Thoracic aorta (tissue), 2 donors: ENCODE measurements at places on chromosomes 16 and 17.

DNA sequence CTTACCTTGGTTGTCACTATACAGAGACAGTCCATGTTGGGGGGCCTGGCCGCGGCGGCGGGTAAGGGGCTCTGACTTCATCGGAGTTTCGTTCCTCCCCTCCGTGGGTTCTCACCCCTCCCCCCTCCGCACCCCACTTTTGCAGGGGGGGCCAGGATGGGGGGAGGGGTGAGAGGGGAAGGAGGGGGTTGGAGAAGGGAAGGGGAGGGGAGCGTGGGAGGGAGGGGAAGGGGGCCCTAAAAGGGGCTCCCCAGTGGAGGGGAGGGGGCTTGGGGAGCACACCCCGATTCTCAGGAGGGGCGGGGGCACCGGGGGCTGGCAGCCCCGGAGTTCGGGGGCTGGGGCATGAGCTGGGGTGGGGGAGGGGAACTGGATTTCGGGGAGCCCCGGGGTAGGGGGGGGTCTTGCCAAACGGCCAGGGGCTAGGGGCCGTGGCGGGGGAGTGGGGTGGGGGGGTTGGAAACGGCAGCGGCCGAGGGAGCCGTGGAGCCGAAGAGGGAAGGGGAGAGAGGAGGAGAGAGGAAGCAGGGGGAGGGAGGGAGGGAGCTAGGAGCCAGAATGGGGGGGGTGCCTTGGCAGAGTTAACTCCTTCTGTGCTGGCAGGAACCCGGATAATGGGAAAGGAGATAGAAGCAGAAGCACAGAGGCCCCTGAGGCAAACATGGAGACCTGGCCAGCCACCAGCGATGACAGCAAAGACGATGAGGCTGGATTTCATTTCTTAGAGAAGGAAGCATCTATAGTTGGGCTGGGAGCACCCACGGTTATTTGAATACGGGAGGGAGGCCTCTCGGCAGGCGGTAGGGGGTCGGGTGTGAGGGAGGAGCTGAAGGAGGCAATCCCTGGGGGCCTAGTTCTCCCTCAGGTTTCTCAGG is 2.3 kb downstream of the DLG4 start:
- no peak for DNase-seq

DNA sequence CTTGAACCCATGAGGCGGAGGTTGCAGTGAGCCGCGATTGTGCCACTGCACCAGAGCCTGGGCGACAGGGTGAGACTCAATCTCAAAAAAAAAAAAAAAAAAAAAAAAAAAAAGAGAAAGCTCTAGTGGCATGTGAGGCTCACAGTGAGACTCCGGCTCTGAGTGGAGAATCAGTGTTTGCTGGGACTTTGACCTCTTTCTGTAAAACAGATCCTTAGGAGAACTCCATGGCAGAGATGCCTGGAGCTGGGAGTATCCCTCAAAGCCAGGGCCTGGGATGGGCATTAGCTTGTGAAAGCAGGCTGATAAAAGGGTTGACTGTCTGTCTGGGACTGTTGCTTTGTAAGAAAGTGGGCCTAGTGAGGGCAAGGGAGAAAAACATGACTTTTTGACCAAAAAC is 46.4 kb downstream of the ZNF207 start:
- DNase-seq: no peak

- no peak for DNase-seq
Measured at GRCh38 chr17:7094652-7095019, 14.6 kb upstream of the CLEC10A start.

DNA sequence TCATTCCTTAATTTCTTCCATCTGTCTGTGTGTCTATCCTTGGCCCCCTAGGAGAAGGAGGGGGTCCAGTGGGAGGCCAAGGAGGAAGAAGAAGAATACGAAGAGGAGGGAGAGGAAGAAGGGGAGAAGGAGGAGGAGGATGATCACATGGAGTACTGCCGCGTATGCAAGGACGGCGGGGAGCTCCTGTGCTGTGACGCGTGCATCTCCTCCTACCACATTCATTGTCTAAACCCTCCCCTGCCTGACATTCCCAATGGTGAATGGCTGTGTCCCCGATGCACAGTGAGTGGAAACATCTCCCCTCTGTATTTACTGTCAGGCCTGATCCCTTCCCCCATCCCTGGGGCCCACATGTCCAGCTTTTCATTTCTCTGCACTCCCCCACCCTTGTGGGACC is 6.3 kb downstream of the CHD3 start:
- DNase-seq: no peak

- no peak for DNase-seq
Measured at GRCh38 chr16:50381679-50382440, 13.1 kb upstream of the BRD7 start.
